ENCODE measurements at places on chromosomes 6 and 20. TPM values are rescaled to one million over a fixed set of nuclear protein-coding genes. Genes with fewer than 3 reads are reported as not detected.
A peak's percentile ranks its signal among the peaks of the same experiment; 100 is the strongest.

- no peak overlapping the region for H3K27ac ChIP-seq
- no peaks in the 10 kb centered on the region for H3K4me1 ChIP-seq
Observed at GRCh38 chr6:120875900-120876299, 458.4 kb downstream of the TBC1D32 start.

DNA sequence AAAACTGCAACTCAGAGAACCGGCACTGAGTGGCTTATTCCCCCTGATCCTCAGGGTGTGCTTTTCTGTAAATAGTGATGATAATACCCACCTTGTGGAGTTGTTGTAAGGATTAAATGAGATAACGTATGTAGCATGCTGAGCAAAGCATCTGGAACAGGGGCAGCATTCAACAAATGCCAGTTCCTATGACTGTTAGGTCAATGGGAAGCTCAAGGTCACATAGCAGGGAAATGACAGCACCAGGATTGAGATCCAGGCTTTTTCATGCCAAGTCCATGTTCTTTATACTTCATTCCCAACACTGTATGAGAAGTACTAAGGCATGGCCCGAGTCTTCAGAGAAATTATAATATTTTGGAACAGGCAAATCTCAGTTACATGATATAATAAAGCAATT lies 5.1 kb downstream of the RCAN2 start:
- peaks cover 20% of the 10 kb centered on the region for H3K4me1 ChIP-seq
- H3K4me3 ChIP-seq, result no peak overlapping the region
- peaks cover 2% of the 10 kb centered on the region for H3K36me3 ChIP-seq
- DNase-seq, result no peak
- peaks cover 2% of the 10 kb centered on the region for H3K27me3 ChIP-seq

GRCh38 chr20:62887860-62888239 lies 26.2 kb upstream of the TCFL5 start:
- DNase-seq, result peak; percentile 60
- H3K36me3 ChIP-seq, result peaks cover 34% of the 10 kb centered on the region
- peak overlapping the region; percentile 6 for H3K4me3 ChIP-seq
- H3K27me3 ChIP-seq, result no peaks in the 10 kb centered on the region
- peak overlapping the region; percentile 91 for H3K27ac ChIP-seq

GRCh38 chr6:21200134-21200870 lies 393.2 kb upstream of the SOX4 start:
- no peaks in the 10 kb centered on the region for H3K27me3 ChIP-seq
- no peaks in the 10 kb centered on the region for H3K4me1 ChIP-seq
- H3K4me3 ChIP-seq, result no peak overlapping the region
- H3K36me3 ChIP-seq, result peaks cover 2% of the 10 kb centered on the region
- no peak for DNase-seq

- no peaks in the 10 kb centered on the region for H3K27me3 ChIP-seq
- H3K4me1 ChIP-seq, result peaks cover 3% of the 10 kb centered on the region
- DNase-seq, result no peak
Observed at GRCh38 chr20:50895111-50895830, 36.0 kb downstream of the ADNP start.

DNA sequence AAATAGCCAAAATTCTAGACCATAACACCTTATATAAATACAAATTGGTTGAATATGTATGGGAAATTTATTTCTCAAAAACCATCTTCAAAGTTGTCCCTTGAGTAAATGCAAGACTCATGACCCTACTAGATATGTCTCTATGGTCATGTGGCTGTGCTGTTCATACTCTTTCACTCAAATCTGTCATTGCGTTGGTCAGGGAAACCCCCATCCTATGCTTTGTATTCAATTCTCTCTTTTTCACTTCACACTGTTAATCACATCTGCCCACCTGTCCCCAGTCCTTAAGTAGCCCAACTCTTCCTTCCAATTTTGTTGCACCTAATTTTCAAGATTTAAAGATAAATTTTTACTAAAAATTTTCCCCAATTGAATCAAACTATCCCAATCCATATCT lies 51.0 kb downstream of the RPS12 start:
- peaks cover 2% of the 10 kb centered on the region for H3K27me3 ChIP-seq
- no peak overlapping the region for H3K4me3 ChIP-seq
- no peaks in the 10 kb centered on the region for H3K4me1 ChIP-seq
- no peak for DNase-seq
- H3K27ac ChIP-seq, result no peak overlapping the region

DNA sequence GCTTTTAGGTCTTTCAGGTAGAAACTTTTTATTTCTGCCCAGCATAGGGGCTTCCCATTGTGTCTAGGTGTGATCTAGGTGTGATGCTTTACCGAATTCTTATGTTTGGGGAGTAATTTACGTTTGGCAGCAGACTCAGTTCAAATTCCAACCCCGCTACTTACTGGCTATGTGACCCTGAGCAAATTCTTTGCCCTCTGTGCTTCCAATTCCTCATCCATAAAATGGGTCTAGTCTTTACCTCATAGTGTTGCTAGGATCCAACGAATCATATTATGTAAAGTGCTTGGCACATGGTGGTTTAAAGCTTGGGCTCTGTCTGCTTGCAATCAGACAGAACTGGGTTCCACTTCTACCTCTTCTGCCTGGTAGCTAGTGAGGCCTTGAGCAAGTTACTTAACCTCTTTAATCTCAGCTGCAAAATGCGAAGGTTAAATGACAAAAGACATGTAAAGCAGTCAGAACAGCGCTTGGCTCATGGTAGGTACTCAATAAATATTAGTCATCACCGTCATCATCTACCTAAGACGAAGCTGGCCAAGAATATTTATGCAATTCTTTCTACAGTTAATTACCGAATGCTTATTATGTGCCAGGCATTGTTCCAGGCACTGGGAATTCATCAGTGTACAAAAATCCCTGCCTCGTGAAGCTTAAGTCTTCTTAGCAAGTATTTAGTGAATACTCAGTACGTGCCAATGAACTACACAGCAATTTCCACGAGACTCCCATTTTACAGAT lies 1.0 kb downstream of the NSFL1C start:
- peak overlapping the region; percentile 90 for H3K27ac ChIP-seq
- H3K27me3 ChIP-seq, result no peaks in the 10 kb centered on the region
- peak overlapping the region; percentile 78 for H3K4me3 ChIP-seq
- no peaks in the 10 kb centered on the region for H3K36me3 ChIP-seq
- no peak for DNase-seq

Gene PPP1R3G
- 2.6 TPM for total RNA-seq

DNA sequence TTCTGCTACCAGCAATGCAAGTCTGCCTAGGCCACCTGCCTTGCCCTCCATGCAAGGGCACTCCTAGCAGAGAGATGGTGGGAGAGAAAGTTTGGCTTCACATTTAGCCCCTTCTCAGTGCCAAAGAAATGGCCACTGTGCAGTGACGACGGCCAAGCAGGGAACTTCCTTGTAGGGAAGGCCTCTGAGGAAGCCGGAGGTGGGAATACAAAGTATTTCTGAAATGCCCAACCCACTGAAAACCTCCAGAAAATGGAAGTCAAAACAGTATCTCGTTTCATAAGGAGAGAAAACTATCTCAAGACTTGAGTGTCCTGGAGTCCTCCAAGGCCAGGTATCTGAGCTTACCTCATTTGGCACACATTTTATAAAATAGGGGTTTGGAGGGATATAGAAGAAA lies 42.7 kb downstream of the JAG1 start:
- no peaks in the 10 kb centered on the region for H3K36me3 ChIP-seq
- no peaks in the 10 kb centered on the region for H3K27me3 ChIP-seq
- peak overlapping the region; percentile 17 for H3K27ac ChIP-seq
- no peak overlapping the region for H3K4me3 ChIP-seq

GRCh38 chr6:46039646-46040045 lies 24.0 kb upstream of the CLIC5 start:
- DNase-seq, result no peak
- peaks cover 2% of the 10 kb centered on the region for H3K27me3 ChIP-seq
- no peaks in the 10 kb centered on the region for H3K36me3 ChIP-seq
- H3K4me1 ChIP-seq, result peaks cover 6% of the 10 kb centered on the region
- no peak overlapping the region for H3K27ac ChIP-seq
- no peak overlapping the region for H3K4me3 ChIP-seq

Gene PNPLA1
- total RNA-seq, result not detected

GRCh38 chr20:18845017-18845416 lies 31.4 kb downstream of the SCP2D1 start:
- H3K27ac ChIP-seq, result no peak overlapping the region
- no peak for DNase-seq
- H3K27me3 ChIP-seq, result peaks cover 5% of the 10 kb centered on the region
- H3K4me1 ChIP-seq, result no peaks in the 10 kb centered on the region
- H3K36me3 ChIP-seq, result no peaks in the 10 kb centered on the region

Gene FNDC11
- 0.25 TPM for total RNA-seq

Gene MYBL2
- 15.7 TPM for total RNA-seq

- H3K4me3 ChIP-seq, result no peak overlapping the region
- H3K36me3 ChIP-seq, result no peaks in the 10 kb centered on the region
- no peak for DNase-seq
- H3K27me3 ChIP-seq, result peaks cover 28% of the 10 kb centered on the region
- no peak overlapping the region for H3K27ac ChIP-seq
- H3K4me1 ChIP-seq, result no peaks in the 10 kb centered on the region
Observed at GRCh38 chr6:52155791-52156576, 30.2 kb upstream of the IL17A start.

Gene ABHD16B
- total RNA-seq, result not detected

GRCh38 chr6:13877051-13877450 lies 47.7 kb upstream of the RNF182 start:
- no peaks in the 10 kb centered on the region for H3K27me3 ChIP-seq
- no peaks in the 10 kb centered on the region for H3K36me3 ChIP-seq
- H3K4me1 ChIP-seq, result peaks cover 18% of the 10 kb centered on the region
- no peak overlapping the region for H3K4me3 ChIP-seq
- no peak for DNase-seq
- H3K27ac ChIP-seq, result no peak overlapping the region

DNA sequence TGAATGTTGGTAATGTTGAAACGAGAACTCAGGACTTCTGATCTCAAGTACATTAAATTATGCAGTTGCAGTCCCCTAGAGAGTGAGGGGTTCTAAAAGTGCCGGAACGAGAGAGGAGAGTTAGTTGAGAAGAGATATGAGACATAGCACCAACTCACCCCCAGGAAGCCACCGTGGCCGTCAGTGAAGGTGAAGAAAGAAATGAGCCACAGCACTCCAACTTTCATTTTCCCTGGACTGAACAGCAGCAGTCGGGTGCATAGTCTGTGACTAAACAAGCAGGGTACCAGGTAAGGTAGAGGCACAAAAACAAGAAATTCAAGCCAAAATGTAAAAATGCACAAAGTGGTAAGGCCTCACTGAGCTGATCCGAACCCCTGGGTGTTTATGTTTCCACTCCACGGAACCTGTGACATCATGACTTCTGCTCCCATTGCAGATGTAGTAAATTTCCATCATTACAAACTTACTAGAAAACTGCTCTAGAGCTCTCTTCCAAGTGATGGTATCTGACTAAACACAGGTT lies 13.2 kb downstream of the ADGRF1 start:
- peaks cover 3% of the 10 kb centered on the region for H3K4me1 ChIP-seq
- H3K27me3 ChIP-seq, result peaks cover 9% of the 10 kb centered on the region
- no peak overlapping the region for H3K27ac ChIP-seq
- no peak overlapping the region for H3K4me3 ChIP-seq
- no peak for DNase-seq
- H3K36me3 ChIP-seq, result no peaks in the 10 kb centered on the region

- no peaks in the 10 kb centered on the region for H3K27me3 ChIP-seq
- H3K36me3 ChIP-seq, result no peaks in the 10 kb centered on the region
- no peak for DNase-seq
- H3K4me1 ChIP-seq, result no peaks in the 10 kb centered on the region
Observed at GRCh38 chr20:52895235-52895634, 76.9 kb upstream of the TSHZ2 start.

DNA sequence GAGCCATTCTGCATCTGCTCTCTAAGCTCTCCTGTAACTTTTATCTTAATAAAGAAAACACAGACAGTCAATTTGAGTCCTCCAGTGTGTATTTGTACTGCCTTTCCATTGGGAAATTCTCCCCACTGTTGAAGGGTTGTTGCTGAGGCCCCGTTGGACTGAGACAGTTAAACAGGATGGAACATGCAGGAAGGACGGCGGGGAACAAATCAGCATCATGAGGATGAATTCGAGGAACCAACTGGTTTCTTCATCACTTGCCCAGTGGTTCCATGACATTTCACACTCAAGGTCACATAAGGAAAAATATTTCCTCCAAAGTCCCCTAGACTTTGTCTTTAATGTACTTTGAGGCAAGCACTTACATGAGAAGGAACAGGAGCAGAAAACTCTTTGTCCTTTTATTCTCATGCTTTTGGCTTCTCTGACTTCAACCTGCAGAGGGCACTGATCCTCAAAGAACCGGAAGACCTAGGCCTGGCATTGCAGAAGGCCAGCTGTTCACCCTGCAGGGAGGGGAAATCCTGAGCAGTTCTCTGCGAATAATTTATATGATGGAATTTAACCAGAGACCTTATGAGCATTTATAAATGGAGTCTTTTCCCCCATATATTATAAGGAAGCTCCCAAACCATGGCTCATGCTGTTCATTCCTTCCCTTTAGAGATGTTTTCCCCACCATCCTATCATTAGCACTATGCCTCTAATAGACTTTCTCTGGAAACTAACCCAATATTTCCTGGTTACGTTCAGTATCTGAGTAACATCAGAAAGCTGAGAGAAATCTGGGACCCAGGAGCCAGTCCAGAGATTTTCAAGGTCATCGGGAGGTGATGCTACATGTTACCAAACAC lies 55.2 kb upstream of the ADGRF1 start:
- peaks cover 24% of the 10 kb centered on the region for H3K4me1 ChIP-seq
- no peaks in the 10 kb centered on the region for H3K36me3 ChIP-seq
- H3K27me3 ChIP-seq, result no peaks in the 10 kb centered on the region
- DNase-seq, result no peak

DNA sequence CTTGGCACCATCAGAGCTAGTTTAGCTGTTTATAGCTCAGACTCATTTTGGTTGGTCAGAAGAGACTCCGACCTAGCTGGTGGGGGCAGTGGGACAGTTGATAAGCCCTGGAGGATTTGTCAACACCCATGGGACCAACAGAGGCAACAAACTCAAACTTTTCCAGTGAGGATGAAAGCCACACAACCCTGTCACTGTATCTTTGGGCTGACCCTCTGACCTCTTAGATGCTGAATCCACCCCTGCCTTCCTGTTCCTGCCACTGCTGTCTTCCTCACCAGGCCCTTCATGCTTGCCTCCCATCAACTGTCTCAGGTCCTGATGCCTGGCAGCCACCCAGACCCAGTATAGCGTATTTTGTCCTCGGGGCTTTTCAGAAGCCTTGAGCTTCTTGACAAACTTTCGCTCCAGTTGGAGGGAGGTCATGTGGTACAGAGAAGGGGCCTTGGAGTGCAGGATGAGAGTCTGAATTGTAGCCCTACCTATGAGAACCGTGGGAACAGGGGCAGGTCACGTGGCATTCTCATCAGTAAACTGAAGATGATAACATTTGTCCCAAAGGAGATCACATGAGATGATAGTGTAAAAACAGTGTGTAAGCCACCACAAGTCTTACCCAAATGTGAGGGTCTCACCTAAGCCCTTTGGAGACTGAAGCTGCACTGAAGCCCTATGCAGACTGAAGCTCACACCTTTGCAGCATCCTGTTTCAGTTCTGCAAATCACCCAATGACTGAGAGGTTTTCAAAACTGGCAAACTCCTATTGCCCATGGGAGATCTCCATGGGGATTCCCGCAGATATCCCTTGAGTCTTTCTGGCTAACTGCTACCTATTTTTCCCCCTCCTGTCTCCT lies 72.0 kb upstream of the F13A1 start:
- H3K4me1 ChIP-seq, result peaks cover 5% of the 10 kb centered on the region
- no peak overlapping the region for H3K4me3 ChIP-seq
- no peak for DNase-seq
- H3K27me3 ChIP-seq, result no peaks in the 10 kb centered on the region

GRCh38 chr6:133899556-133899955 lies 10.6 kb downstream of the TCF21 start:
- H3K4me1 ChIP-seq, result peaks cover 9% of the 10 kb centered on the region
- no peak overlapping the region for H3K4me3 ChIP-seq
- no peaks in the 10 kb centered on the region for H3K36me3 ChIP-seq
- DNase-seq, result no peak

Measured in chondrocyte (in vitro differentiated cells).